Endodermal cell (in vitro differentiated cells): ENCODE measurements at places on chromosomes 6 and 20.

DNA sequence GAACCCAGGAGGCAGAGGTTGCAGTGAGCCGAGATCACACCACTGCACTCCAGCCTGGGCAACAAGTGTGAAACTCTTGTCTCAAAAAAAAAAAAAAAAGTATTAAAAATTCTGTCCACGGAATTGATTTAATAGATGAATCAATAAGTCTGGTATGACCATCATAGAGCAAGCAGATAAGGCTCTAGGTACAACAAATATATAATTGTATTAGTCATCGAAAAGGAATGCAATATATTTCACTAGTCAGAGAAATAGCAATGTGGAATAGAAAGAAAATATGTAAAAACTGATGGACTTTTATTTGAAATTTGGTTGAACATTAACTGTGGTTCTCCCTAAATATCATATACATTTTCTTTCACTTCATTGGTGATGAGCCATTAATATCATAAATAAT lies 476.8 kb upstream of the AGPAT4 start:
- DNase-seq = no peak

GRCh38 chr20:38395165-38395564 lies 40.0 kb downstream of the SNHG17 start:
- peak; percentile 13 for DNase-seq

- no peak for DNase-seq
Measured at GRCh38 chr6:143507358-143508145, 4.0 kb downstream of the FUCA2 start.

DNA sequence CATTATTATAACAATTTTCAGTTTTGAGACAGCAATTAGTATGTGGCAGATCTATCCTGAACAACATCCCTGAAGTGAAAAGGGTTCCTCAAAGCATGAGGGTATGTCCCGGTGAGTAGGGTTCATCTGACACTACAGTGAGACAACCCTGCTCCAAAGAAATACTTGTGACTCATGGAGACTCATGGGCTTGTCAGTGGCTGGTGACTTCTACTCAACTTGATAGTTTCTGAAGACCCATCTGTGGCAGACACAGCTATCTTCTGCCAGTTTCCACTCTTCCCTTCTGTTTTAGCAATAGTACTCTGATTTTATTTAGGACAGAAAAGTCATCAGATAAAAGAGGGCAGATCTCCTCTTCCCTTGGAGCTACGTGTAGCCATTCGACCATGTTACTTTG lies 41.4 kb downstream of the MAP3K7 start:
- DNase-seq = no peak

- no peak for DNase-seq
Measured at GRCh38 chr6:110440026-110440425, 24.7 kb upstream of the DDO start.

- peak; percentile 42 for DNase-seq
Measured at GRCh38 chr6:158812611-158813010, 6.6 kb downstream of the EZR start.

DNA sequence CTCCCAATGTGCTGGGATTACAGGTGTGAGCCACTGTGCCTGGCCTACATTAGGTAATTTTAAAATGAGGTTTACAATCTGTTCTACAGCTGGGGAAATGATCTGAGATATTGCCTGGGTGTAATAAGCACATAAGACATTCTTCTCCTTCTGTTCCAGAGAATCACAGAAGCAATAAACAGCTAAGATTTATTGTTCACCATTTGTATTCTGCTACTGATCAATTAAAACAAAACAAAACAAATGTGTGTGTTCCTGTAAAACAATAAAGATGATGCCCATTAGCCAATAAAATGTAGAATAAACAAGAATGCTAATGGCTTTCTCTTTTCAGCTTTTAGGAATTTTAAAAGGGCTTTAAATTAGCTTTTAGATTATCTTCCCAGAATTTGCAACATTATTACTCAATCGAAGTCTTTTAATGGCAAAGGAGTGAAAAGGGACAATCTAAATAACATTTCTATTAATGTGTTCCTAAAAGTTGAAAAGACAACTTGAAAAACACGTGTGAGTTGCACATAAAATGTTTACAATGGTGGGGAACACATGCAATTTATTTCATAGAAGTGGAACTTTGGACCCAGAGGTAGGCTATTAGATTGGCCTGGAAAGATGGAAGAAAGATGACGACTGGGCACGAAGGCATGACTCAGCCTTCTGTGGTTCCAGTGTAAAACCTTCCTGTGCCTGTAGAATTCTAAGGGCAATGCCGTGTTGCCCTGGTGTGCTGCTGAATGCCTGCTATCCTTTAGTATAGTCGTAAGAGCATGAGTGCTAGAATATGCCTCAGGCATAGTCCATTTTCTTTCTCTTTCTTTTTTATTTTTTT lies 29.0 kb upstream of the DEK start:
- DNase-seq = no peak

DNA sequence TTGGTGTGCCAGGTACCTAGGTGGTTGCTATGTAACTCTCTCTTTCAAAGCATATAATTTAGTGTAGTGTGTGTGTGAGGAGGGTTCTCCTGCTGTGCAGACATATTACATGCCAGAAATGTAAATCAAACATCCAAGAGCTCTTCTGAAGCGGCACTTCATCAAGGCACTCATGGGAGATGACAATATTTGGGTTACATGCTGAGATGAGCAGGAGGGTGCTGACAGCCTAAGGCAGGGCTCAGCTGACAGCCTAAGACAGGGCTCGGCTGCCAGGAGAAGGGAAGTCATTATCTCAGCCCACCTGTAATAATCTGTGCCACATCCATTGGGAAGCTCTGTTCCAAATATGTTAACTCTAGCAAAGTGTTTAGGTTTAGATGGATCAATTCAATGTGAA lies 39.1 kb downstream of the ADGRF5 start:
- no peak for DNase-seq

- DNase-seq = no peak
Measured at GRCh38 chr6:70409216-70409615, 4.1 kb upstream of the FAM135A start.

DNA sequence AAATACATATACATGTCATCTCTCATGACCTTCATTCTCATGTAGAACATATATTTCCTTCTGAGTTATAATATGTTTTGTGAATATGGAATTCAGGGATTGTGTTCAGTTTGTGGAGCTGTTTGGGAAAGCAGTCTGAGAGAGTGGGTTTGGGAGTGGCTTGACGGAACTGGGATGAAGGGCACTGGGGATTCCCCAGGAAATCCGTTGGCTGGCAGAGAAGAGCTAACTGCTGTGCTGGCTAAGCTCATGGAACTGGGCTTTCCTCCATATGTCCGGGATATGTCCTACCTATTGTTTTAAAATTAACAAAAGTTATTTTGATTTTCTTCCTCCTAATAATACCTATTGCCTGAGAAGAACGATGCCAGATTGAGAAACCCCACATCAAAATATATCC lies 359.5 kb upstream of the FLRT3 start:
- no peak for DNase-seq

GRCh38 chr6:157684620-157685299 lies 138.3 kb upstream of the SNX9 start:
- no peak for DNase-seq

GRCh38 chr6:120320481-120321162 lies 971.1 kb upstream of the MAN1A1 start:
- DNase-seq = no peak

GRCh38 chr20:35277127-35277526 lies 795 bp downstream of the MMP24OS start:
- DNase-seq = no peak

DNA sequence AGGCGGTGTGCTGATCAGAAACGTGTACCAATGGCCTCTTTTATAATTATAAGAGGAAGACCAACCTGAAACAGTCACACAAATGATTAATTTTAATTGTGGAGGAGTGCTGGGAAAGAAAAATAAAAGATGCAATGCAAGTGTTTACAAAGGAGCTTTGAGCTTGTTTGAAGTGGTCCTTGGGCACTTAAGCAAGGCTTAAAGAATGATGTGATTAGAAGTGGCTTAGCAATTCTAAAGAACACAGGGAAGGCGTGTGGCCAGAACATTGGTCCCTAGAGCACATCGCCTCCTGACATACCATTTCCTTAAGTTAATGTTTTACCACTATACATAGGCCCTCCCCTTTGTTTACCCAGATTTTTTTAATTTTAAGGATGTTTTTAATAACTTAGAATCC lies 26.1 kb downstream of the PTPN1 start:
- no peak for DNase-seq

- DNase-seq = no peak
Measured at GRCh38 chr6:47836046-47836445, 54.2 kb downstream of the OPN5 start.

- peak; percentile 37 for DNase-seq
Measured at GRCh38 chr20:57660922-57661745, 40.9 kb upstream of the ZBP1 start.

GRCh38 chr20:967796-968742 lies 34.0 kb downstream of the RSPO4 start:
- peak; percentile 62 for DNase-seq

DNA sequence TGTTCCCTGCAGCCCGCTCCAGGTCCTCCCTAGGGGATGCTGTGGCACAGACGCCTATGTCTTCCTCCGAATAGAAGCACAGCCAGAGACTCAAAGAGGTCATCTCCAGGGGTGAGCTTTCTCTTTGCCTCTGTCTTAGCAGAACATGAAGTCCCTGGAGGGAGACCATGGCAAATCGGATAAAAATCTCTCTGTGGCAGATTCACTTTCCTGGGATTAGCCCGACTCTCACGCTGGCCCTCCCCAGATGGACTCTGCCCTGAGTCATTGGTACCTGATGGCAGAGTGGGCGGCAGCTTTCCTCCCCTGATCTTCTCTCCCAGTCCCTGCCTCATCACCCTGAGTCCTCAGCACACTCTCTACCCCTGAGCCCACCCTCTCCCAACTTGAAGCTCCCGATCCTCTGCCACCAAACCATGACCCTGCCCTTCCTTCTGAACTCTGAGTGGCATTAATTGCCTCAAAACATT lies 58.0 kb upstream of the CCDC167 start:
- DNase-seq = no peak

DNA sequence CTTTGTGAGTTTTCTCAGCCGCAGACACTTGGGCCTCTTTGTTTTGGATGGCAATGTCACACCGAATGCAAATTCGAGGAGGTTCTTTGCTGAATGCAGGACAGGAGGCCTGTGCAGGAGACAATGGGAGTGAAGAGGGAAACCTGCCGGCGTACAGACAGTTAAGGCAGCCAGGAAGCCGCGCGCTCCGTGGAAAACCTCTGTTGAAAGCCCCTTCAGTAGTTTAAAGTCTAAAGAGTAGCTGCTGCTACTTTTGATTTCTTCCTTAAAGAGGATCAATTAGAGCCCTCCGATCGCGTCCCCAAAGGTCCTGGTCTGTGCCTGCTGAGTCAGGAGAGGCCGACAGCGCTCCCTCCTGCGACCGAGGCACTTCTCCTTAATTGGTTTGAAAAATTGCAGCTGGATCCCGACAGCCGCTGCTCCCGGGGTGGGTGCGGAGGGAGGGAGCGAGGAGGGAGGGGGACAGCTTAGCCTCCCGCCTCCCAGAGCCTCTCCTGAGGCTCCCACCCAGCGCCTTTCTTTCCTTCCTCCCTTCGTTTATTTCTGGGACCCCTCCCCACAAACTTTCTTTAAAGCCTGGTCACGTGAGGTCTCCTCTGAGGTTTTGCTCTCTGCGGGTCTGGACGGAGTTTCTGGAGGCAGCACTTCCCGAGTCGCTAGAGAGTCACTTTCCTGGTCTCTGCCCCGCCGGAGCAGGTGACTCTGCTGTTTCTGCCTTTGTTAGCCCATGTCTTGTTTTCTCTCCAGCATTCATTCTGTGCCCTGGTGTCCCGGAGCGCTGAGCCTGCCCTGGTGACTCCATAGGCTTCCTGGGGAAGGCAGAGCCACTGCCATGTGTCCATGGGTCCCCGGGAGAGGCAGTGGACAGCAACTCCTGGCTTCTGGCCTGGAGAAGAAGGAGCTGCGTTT lies 22.3 kb upstream of the RPP40 start:
- DNase-seq = peak; percentile 89

DNA sequence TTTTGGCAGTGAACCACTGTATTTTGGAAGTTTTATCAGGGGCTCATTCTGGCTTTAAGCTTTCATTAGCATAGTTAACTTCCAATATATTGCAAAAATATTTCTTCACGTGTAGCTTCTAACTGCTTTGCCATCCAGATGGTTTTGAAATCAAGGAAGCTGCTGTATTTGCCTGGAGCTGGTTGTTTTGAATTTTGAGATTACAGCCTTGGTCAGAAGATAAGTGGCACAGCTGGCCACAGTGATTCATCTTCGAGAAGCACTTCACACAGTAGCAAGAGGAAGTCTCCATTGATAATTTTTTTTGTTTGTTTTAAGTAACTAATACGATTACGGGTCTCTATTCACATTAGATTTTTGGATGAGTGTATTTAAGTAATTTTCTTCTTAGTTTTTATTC lies 3.8 kb downstream of the APCDD1L start:
- no peak for DNase-seq

GRCh38 chr20:49987868-49988690 lies 5.3 kb downstream of the SNAI1 start:
- DNase-seq = no peak

DNA sequence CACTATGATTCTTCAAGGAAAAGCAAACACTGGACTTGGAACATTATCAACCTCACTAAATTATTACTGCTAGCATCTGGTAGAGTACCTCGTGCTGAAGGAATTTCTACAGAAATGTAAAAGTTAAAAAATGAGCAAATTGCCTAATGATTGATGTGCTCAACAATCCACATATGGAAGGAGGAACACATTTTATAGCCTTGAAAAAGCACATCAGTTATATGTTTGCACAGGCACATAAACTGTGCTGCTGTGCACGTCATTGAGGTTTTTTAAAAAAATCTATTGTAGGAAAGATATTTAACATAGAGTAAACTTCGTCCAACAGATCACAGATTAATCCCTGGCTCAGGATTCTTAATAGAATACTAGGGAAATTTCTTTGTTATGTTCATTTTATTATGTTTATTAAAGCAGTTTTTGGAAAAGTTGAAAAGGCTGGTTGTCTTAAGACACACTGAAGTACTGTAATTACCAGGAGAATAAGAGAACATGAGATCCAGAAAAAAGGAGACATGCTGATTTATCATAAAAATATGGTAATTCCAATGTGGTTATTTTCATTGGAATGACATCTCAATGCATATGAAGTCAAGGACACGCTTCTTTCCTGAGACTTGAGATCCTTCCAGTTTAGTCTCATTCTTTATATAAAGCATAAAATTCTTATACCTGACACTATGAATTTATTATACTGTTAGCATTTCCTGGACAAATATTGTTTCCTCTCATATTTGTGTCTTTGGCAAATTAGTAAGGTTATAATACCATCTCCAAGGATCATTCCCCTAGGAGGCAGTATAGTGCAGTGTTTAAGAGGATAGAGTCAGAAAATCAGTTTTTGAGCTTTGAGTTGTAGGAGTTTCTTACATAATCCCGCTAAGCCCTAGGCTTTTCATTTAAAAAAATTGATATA lies 511.1 kb downstream of the TENT5A start:
- DNase-seq = no peak
